Activated CD8-positive, alpha-beta memory T cell treated with anti-CD3 and anti-CD28 coated beads, Interleukin-2, amount 10 ng/mL, durations not matched to agents 7 days and 5 days (primary cell): ENCODE measurements at places on chromosomes 2 and 18.

GRCh38 chr18:70422391-70422965 is 133.6 kb downstream of the SOCS6 start:
- no peak for DNase-seq

DNA sequence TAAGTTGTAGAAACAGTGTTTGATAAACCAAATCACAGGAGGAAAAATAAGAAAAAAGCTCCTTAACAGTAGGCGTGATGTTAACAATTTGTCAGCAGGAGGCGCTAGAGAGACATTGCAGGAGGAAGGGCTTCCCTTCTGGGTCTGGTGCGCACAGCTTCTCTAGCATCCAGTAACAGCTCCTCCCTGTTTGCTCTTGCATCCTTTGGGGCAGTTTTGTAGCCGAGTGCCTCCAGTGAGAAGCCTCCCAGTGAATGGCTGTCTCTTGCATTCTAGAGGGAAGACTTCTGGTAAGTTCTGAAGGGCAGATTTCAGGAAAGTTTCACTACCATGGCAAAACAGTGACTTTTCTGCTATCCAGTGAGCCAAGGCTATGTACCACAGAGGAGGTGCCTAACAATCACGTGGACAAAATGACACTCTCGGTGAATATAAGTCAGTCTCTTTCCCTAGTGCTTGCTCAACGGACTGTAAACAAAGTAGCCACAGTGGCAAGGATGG is 9.5 kb upstream of the ZNF396 start:
- peak; percentile 77 for DNase-seq

GRCh38 chr2:207928079-207928478 is 97.2 kb downstream of the PLEKHM3 start:
- DNase-seq, result no peak

DNA sequence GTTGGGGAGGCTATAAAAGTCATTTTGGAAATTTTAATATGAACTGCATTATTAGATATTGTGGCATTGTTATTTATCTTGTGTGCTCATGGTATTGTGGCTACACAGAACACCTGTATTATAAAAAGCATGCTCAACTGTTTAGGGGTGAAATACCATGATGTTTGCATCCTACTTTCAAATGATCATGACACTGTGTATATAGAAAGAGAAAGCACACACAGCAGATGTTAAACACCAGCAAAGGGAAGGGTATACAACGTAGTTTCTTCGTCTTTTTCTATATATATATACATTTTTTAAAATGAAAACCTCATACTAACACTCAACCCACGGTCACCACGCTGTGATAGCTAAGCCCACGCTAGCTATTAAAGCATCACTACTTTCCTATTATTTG is 27.1 kb downstream of the STARD7 start:
- no peak for DNase-seq

GRCh38 chr2:229090225-229090624 is 180.9 kb downstream of the PID1 start:
- DNase-seq, result no peak

DNA sequence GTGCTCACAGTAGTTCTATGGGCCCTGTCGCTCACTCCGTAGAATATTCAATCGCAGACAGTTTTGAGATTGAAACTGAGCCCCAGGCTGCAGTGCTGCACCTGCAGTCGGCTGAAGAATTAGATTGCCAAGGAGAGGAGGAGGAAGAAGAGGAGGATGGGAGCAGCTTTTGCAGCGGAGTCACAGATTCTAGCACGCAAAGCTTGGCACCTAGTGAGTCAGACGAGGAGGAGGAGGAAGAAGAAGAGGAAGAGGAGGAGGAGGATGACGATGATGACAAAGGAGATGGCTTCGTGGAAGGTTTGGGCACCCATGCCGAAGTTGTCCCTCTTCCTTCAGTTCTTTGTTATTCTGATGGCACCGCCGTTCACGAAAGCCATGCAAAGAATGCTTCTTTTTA is 115.2 kb downstream of the GALNT3 start:
- DNase-seq, result no peak

DNA sequence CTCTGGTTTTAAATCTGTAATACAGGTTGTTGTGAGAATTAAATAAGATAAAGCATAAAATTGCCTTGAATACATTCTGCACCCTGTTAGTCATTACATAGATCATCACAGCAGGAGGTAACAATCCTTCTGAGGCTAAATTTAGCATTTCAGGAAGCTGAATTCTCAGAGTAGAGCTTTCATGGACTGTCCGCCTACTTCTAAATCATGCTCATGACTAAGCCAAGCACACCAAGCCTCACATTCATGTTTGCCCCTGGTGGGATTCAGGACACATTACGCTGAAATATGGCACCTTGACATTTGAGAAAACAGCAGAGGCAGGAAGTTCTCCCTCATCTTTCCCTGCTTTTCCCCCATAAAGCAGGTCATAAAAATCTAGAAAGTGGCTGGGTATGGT is 16.6 kb upstream of the PIK3C3 start:
- no peak for DNase-seq

DNA sequence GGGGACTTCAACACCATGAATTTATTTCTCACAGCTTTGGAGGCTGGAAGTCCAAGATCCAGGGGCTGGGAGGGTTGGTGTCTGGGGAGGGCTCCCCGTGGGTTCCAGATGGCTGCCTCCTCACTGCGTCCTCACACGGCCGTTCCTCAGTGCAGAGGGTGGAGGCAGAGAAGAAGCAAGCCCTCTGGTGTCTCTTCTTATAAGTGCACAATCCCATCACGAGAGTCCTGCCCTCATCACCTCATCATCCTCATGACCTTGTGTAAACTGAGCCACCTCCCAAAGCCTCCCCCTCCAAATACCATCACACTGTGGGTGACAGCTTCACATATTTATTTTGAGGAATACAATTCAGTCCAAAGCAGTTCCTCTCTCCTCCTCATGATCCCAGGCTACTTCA is 26.3 kb downstream of the TMEM163 start:
- DNase-seq, result peak; percentile 46

DNA sequence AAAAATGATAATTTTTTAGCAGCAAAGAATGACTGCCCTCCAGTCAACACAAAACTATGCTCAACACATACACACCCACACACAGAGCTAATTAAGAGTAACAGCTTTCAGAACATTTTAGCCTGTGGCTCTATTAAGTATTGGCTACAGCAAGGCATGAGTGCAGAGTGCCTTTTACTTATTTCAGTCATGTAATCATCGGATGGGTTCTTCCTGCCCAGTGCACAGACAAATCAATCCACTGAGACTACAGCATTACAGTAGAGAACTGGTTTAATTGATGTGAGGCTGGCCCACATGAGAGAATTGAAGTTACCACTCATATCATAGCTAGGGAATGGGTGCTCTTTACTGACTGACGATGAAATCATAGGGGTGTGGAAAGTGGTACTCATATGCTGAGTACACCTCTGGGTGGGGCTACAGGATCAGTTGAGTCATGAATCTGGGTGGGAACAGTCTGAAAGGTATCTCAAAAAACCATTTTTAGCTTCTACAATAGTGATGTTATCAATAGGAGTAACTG is 241.0 kb downstream of the FSIP2 start:
- no peak for DNase-seq

DNA sequence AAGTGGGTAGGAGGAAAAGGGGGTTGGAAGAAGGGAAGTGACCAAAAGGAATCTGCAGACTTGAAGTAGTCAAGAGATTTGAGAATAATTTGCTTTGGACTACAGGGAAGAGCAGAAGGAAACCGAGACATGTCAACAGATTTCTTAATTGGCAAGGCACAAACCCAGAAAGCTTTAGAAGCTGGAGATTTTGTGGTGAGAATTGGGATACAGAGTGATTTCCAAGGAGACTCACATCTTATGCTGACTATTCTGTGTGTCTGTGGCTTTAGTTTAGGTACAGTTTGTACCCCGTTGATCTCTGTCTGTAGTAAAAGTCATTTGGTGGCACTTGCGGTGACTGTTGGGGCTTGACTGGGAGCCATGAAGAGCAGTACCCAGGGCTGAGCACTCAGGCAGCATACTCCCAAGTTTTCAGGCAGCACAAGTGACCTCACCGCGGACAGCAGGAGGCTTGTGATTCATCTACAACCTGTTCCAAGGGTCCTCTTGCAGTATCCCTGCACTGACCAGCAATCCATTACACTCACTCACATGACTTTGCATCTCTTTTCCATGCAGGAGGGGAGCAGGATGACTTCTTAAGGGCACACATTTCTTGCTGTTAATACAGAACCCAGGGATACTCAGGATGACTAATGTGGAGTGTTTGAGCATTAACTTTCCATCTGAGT is 97.1 kb upstream of the TNP1 start:
- DNase-seq, result no peak

GRCh38 chr2:138712212-138712979 is 67.8 kb downstream of the NXPH2 start:
- no peak for DNase-seq

- no peak for DNase-seq
Measured at GRCh38 chr2:186968277-186968676, 119.3 kb upstream of the ZSWIM2 start.

DNA sequence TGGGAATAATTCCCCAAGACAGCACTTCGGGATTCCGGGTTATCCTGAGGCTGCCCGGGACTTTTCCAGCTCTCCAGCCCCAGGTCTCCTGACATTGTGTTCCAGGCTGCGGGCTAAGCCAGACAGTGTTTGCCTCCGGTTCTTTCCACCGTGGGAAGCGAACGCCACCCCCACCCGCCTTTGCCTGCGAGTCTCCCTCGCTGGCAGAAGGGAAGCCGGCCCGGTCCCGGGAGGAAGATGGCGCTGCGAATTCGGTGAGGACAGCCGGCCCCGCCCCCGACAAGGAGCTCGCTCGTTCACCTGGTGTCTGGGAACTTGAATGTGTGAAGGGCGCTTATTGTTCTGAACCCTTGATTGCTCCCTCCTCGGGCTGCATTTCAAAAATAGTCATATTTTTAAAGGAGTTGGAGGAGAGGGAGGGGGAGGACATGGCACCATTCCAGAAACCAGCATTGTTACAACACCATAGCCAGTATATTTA is 2.9 kb downstream of the LRATD1 start:
- no peak for DNase-seq

GRCh38 chr2:61450144-61450543 is 20.7 kb downstream of the USP34 start:
- DNase-seq, result no peak

GRCh38 chr18:70046207-70046606 is 98.5 kb upstream of the CD226 start:
- DNase-seq, result no peak

- no peak for DNase-seq
Measured at GRCh38 chr2:54347622-54348021, 91.6 kb upstream of the TSPYL6 start.

- no peak for DNase-seq
Measured at GRCh38 chr2:72894514-72894913, 7.3 kb downstream of the SPR start.

GRCh38 chr2:229268626-229269025 is 2.5 kb downstream of the PID1 start:
- DNase-seq, result no peak
